ENCODE measurements at places on chromosomes 16 and 17. TPM values are rescaled to one million over a fixed set of nuclear protein-coding genes. Genes with fewer than 3 reads are reported as not detected.

DNA sequence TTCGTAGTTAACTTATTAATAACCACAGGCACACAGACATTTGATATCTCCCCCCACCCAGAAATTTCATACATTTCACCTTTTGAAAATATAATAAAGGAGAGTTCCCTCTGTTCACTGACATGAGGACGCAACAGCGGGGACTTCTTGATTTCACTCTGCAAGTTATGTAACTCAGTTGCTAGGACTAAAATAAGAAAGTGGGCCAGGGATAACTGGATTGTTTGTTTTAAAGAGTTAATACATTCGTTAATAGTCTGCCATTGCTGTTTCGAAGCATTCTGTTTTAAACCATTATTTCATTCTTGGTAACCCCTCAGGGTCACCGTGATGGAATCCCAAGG, 1.2 kb downstream of the RHOT1 start:
- peak overlapping the region; percentile 100 for H3K4me3 ChIP-seq
- no peak for DNase-seq
- H3K36me3 ChIP-seq = no peaks in the 10 kb centered on the region
- H3K27me3 ChIP-seq = no peaks in the 10 kb centered on the region
- H3K4me1 ChIP-seq = peaks cover 20% of the 10 kb centered on the region

TBC1D3 gene
- not detected for total RNA-seq

- H3K27me3 ChIP-seq = no peaks in the 10 kb centered on the region
Observed at GRCh38 chr17:27282054-27282551, 11.8 kb upstream of the WSB1 start.

GRCh38 chr16:86381491-86381890, 128.8 kb upstream of the FOXF1 start:
- no peak overlapping the region for H3K27ac ChIP-seq
- H3K4me3 ChIP-seq = no peak overlapping the region
- H3K4me1 ChIP-seq = no peaks in the 10 kb centered on the region
- no peak for DNase-seq
- no peaks in the 10 kb centered on the region for H3K36me3 ChIP-seq

DNA sequence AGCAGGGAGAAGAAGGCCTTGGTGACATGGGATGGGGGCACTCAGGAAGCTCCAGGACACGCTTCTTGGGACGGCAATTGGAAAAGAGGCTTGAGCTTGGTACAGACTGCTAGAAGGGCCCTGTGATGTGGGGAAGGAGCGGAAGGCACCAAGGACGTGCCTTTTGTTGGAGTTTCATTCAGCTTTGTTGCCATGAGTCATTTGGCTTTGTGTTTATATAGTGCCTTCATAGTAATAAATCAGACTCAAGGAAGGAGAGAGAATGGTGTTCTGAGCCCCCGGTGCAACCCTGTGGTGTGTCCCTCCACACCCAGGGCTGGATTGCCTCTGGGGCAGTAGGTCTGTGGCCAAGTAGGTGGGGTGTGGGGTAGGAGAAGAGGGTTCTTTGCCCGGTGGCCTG, 7.4 kb upstream of the TBX4 start:
- no peak overlapping the region for H3K4me3 ChIP-seq
- no peak overlapping the region for H3K27ac ChIP-seq
- H3K36me3 ChIP-seq = no peaks in the 10 kb centered on the region
- no peaks in the 10 kb centered on the region for H3K4me1 ChIP-seq
- no peak for DNase-seq

DNA sequence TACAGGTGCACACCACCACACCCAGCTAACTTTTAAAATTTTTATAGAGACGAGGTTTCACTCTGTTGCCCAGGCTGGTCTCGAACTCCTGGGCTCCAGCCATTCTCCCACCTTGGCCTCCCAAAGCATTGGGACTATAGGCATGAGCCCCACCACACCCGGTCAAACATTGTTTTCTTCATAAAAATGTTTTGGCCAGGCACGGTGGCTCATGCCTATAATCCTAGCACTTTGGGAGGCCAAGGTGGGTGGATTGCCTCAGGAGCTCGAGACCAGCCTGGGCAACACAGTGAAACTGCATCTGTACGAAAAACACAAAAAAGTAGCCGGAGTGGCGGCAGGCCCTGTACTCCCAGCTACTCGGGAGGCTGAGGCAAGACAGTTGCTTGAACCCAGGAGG, 12.1 kb downstream of the TMC6 start:
- peaks cover 37% of the 10 kb centered on the region for H3K4me1 ChIP-seq
- no peak for DNase-seq
- H3K27me3 ChIP-seq = no peaks in the 10 kb centered on the region
- no peak overlapping the region for H3K27ac ChIP-seq

GRCh38 chr16:10039220-10040096, 142.8 kb downstream of the GRIN2A start:
- no peak overlapping the region for H3K27ac ChIP-seq
- no peak for DNase-seq
- H3K4me1 ChIP-seq = no peaks in the 10 kb centered on the region
- no peaks in the 10 kb centered on the region for H3K36me3 ChIP-seq
- no peak overlapping the region for H3K4me3 ChIP-seq

DNA sequence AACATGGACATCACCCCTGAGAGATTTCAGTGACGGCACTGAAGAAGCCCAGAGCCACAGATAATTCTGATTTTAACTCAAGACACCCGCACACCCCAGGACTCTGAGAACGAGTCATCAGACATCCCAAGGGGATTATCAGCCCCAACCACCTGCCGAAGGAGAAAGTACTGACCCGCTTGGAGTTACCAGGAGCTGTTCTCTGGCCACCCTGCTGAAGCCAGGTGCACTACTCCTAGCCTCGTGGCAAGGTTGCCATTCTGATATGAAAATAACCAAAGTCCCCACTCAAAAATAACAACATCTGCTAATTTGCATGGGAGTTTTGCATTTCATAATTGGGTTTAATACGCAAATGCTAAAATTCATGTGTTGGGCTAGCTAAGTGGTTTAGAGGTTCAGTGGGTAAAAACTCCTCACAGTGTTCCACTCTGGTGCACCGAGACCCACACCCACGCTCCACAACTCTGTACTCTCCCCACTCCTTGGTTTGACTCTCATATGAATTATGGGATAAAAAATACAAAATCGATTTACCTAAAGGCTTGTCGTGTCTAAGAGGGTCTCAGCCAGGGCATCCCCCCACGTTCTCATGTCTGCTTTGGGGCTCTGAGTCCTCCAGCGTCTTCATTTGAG, 143.0 kb upstream of the NOL11 start:
- H3K4me1 ChIP-seq = peaks cover 22% of the 10 kb centered on the region
- H3K27ac ChIP-seq = peak overlapping the region; percentile 34
- DNase-seq = no peak
- no peak overlapping the region for H3K4me3 ChIP-seq
- H3K36me3 ChIP-seq = no peaks in the 10 kb centered on the region

NEUROD2 gene
- total RNA-seq = not detected

LGALS9C gene
- 0.38 TPM for total RNA-seq

DNA sequence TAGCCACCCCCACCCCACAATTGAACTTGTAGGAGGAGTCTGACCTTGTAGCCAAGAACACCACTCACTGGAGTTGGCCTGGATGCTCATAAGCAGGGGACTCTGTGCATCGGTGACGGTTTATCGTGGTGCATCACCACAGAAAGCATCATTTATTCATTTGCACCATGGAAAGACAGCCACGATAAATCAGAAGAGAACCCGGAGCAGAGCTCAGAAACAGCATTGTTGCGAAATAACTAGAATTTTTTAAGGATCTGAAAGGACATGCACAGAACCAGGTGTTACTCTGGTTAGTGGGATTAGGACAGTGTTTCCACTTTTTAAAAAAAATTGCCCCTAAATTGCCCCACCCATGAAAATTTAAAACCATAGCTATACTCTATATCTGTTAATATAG, 44.4 kb upstream of the IRX6 start:
- no peak for DNase-seq
- no peak overlapping the region for H3K4me3 ChIP-seq
- H3K27me3 ChIP-seq = peaks cover 5% of the 10 kb centered on the region
- no peaks in the 10 kb centered on the region for H3K36me3 ChIP-seq
- no peak overlapping the region for H3K27ac ChIP-seq

DNA sequence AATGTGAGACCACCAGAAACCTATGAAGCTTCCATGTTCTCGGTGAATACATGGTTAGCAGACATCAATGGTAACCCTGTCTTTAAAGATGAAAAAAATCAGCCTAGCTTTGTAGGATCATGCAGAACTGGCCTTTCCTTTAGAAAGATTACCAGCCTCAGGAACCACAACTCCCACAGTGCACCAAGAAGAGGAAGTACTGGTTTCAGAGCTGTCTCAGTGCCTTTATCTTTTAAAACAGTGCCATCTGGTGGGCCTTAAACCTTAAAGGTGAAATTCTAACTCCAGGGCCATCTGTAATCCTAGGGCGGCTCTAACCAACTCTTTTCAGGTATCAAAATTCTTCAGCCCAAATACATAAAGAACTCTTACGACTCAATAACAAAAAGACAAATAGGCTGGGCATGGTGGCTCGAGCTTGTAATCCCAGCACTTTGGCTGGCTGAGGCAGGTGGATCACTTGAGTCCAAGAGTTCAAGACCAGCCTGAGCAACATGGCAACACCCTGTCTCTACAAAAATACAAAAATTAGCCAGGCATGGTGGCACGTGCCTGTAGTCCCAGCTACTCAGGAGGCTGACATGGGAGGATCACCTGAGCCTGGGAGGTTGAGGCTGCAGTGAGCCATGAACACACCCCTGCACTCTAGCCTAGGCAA, 5.4 kb downstream of the ATPAF2 start:
- no peaks in the 10 kb centered on the region for H3K27me3 ChIP-seq
- H3K27ac ChIP-seq = peak overlapping the region; percentile 53
- H3K4me3 ChIP-seq = no peak overlapping the region
- H3K4me1 ChIP-seq = peaks cover 31% of the 10 kb centered on the region
- H3K36me3 ChIP-seq = no peaks in the 10 kb centered on the region

- H3K36me3 ChIP-seq = no peaks in the 10 kb centered on the region
- no peaks in the 10 kb centered on the region for H3K27me3 ChIP-seq
- H3K4me3 ChIP-seq = no peak overlapping the region
- peaks cover 8% of the 10 kb centered on the region for H3K4me1 ChIP-seq
- no peak overlapping the region for H3K27ac ChIP-seq
Observed at GRCh38 chr16:586047-586644, 3.7 kb upstream of the RAB40C start.

CD300A gene
- 17.6 TPM for total RNA-seq

GRCh38 chr17:78525511-78526160, 51.6 kb downstream of the DNAH17 start:
- H3K27me3 ChIP-seq = no peaks in the 10 kb centered on the region
- H3K4me3 ChIP-seq = no peak overlapping the region
- no peak for DNase-seq
- H3K27ac ChIP-seq = no peak overlapping the region
- no peaks in the 10 kb centered on the region for H3K4me1 ChIP-seq

ABCC12 gene
- not detected for total RNA-seq

DNA sequence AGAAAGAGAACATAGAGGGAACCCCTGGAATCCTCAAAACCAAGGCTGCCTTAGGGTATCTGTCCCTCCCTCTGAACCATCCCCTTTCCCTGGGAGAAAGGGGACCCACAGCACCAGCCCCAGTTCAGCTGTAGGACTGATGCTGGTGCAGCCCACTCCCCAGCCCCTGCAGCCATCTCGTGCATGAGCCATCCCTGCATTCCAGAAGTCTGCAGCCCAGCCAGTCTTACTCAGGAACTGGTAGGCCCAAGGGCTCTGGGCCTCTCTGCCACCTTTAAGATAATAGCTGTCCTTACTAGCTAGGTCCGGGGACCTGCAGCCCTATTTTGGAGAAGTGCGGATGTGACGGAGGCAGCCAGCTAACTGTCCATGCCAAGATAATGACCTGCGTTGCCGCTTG, 6.0 kb upstream of the EVPL start:
- no peak overlapping the region for H3K27ac ChIP-seq
- H3K4me1 ChIP-seq = peaks cover 16% of the 10 kb centered on the region
- DNase-seq = no peak

- DNase-seq = no peak
- no peaks in the 10 kb centered on the region for H3K36me3 ChIP-seq
- peak overlapping the region; percentile 93 for H3K27ac ChIP-seq
- no peaks in the 10 kb centered on the region for H3K27me3 ChIP-seq
- peak overlapping the region; percentile 84 for H3K4me3 ChIP-seq
- peaks cover 53% of the 10 kb centered on the region for H3K4me1 ChIP-seq
Observed at GRCh38 chr17:82859431-82860403, 19.9 kb upstream of the ZNF750 start.

ABCC11 gene
- total RNA-seq = not detected

SALL1 gene
- 0.08 TPM for total RNA-seq

MYO1C gene
- total RNA-seq = 54.5 TPM

KRTAP1-5 gene
- not detected for total RNA-seq

SMIM5 gene
- total RNA-seq = 0.29 TPM

DNA sequence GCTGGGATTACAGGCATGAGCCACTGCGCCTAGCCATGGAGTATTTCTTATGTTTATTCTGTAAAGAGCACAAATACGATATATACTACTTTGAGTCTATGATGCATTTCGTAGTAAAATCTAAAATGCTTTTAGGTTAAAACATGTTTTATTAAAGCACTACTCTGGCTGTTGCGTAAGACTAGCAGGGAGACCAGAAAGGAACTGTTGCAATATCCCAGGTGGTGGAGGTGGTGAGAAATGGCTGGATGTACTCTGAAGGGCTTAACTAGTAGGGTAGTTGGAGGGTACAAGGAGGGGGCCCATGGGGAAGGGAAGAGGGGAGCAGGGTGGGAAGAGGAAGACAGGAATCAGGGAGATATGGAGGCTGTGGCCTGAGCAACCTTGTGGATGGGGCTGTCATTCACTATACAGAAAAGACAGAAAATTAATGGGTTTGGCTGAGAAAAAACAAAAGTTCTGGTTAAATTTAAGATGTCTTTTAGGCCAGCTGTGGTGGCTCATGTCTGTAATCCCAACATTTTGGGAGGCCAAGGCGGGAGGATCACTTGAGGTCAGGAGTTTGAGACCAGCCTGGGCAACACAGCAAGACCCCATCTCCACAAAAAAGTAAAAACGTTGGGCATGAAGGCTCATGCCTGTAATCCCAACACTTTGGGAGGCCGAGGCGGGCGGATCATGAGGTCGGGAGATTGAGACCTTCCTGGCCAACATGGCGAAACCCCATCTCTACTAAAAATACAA, 35.8 kb downstream of the ST3GAL2 start:
- H3K27me3 ChIP-seq = no peaks in the 10 kb centered on the region
- H3K4me3 ChIP-seq = peak overlapping the region; percentile 78
- H3K27ac ChIP-seq = peak overlapping the region; percentile 80
- H3K36me3 ChIP-seq = no peaks in the 10 kb centered on the region

RAB11FIP3 gene
- total RNA-seq = 21.9 TPM

DNA sequence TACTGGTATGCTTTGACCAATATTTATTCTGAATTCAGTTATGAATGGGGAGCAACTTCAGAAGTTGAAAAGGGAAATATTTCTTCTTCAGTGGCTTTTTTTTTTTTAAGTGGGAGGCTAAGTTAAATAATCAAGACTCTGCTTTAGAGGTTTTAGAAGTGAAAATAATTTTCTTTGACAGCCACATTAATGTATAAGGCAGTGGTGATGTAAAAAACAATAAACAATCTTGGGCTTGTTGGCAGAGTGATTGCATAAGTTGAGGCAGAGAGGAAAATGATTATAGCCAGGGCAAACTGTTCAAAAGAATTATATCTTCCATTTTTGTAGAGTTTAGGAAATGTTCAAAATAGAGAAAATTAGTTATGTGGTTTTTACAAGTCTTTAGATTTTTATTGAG, 5.4 kb upstream of the KRT12 start:
- DNase-seq = no peak
- H3K27ac ChIP-seq = no peak overlapping the region
- peaks cover 17% of the 10 kb centered on the region for H3K27me3 ChIP-seq

GRCh38 chr17:21463779-21464407, 87.7 kb downstream of the KCNJ12 start:
- DNase-seq = no peak
- H3K4me3 ChIP-seq = peak overlapping the region; percentile 41
- H3K27me3 ChIP-seq = no peaks in the 10 kb centered on the region
- no peaks in the 10 kb centered on the region for H3K36me3 ChIP-seq

GUCY2D gene
- not detected for total RNA-seq

All from natural killer cell treated with Interleukin-12 subunit alpha and Interleukin-12 subunit beta and Interleukin-15 and Interleukin-18, amount 100 ng/mL, for 72 hours (primary cell).